ENCODE measurements at places on chromosomes 1 and 21.

DNA sequence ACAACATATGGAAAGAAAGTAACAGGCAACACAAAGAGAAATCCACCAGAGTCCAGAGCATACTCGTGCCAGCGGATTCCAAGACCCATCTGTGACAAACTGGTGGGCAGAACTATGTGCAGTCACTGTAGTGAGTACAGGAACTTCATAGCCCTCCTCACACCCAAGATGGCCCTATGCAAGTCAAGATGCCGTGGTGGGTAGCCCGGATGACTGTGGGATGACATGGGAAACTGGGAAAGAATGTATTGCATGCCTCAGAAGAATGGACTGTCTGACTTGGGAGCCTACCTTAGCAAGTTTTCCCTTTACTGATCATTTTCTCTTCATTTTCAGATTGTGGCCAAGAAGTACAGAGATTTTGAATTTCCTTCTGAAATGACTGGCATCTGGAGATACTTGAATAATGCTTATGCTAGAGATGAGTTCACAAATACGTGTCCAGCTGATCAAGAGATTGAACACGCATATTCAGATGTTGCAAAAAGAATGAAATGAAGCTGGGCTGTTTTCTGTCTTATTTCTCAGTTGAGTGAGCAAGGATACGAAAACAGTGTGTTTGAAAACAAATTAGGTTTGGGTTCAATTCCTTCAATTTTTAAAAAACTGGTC is 47.3 kb downstream of the CLIC6 start:
- DNase-seq, result no peak

DNA sequence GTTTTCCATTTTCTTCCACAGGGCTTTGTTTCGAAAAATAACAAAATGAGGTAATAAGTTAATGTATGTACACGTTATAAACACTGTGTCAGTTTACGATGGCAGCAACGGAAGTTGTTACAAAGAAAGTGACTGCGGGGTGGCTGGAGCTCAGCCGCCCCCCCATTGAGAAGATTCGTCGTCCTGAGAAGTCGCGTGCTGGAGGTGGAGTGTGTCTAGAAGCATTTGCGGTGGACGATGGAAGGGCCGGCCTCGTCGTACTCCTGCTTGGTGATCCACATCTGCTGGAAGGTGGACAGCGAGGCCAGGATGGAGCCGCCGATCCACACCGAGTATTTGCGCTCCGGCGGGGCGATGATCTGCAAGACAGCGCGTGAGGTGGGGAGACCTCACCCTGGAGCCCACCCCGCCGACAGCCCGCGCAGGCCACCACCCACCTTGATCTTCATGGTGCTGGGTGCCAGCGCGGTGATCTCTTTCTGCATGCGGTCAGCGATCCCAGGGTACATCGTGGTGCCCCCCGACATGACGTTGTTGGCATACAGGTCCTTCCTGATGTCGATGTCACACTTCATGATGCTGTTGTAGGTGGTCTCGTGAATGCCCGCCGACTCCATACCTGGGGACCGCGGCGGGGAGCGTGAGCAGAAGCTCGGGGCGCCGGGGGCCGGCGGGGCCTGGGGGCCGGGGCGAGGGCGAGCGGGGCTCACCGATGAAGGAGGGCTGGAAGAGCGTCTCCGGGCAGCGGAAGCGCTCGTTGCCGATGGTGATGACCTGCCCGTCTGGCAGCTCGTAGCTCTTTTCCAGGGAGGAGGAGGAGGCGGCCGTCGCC is 2.4 kb downstream of the ACTA1 start:
- DNase-seq, result peak; percentile 31

GRCh38 chr1:61427510-61427909 is 297.4 kb downstream of the TM2D1 start:
- DNase-seq, result no peak

DNA sequence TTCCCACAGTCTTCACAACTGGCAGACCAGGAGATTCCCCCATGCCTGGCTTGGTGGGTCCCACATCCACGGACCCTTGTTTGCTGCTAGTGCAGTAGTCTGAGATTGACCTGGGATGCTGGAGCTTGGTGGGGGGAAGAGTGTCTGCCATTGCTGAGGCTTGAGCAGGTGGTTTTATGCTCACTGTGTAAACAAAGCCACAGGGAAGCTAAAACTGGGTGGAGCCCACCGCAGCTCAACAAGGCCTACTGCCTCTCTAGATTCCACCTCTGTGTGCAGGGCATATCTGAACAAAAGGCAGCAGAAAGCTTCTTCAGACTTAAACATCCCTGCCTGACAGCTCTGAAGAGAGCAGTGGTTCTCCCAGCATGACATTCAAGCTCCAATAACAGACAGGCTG is 177.3 kb upstream of the ETV3 start:
- DNase-seq, result no peak

- no peak for DNase-seq
Measured at GRCh38 chr1:200336101-200336845, 73.6 kb downstream of the ZNF281 start.

GRCh38 chr1:27044613-27045151 is 32.0 kb upstream of the TENT5B start:
- peak; percentile 88 for DNase-seq

- DNase-seq, result peak; percentile 6
Measured at GRCh38 chr1:224922404-224923164, 6.9 kb upstream of the DNAH14 start.

GRCh38 chr21:34908419-34909055 is 140.6 kb downstream of the RUNX1 start:
- DNase-seq, result no peak

GRCh38 chr1:166270476-166271150 is 103.8 kb upstream of the FAM78B start:
- DNase-seq, result no peak

DNA sequence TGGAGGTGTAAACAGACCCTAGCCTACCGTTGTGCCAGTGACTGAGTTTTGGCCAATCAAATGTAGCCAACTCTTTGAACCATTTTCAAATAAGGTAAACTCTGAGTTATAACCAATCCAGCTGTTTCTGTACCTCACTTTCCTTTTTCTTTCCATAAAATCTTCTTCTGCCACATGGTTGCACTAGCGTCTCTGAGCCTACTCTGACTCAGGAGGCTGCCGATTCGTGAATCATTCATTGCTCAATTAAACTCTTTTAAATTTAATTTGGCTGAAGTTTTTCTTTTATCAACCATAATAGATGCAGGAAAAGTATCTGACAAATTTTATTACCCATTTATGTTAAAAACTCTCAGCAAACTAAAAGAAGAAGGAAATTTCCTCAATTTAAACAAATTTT is 111.5 kb upstream of the LYPLAL1 start:
- DNase-seq, result no peak

GRCh38 chr1:74811436-74812179 is 78.7 kb downstream of the TYW3 start:
- DNase-seq, result peak; percentile 4

- no peak for DNase-seq
Measured at GRCh38 chr1:180532854-180533253, 25.9 kb upstream of the OVAAL start.

- no peak for DNase-seq
Measured at GRCh38 chr1:92186081-92186480, 31.6 kb upstream of the C1orf146 start.

GRCh38 chr1:241716915-241717656 is 65.0 kb downstream of the WDR64 start:
- no peak for DNase-seq

GRCh38 chr1:25343872-25344271 is 5.7 kb downstream of the TMEM50A start:
- peak; percentile 2 for DNase-seq

- no peak for DNase-seq
Measured at GRCh38 chr21:44996983-44997936, 57.4 kb downstream of the SLX9 start.

DNA sequence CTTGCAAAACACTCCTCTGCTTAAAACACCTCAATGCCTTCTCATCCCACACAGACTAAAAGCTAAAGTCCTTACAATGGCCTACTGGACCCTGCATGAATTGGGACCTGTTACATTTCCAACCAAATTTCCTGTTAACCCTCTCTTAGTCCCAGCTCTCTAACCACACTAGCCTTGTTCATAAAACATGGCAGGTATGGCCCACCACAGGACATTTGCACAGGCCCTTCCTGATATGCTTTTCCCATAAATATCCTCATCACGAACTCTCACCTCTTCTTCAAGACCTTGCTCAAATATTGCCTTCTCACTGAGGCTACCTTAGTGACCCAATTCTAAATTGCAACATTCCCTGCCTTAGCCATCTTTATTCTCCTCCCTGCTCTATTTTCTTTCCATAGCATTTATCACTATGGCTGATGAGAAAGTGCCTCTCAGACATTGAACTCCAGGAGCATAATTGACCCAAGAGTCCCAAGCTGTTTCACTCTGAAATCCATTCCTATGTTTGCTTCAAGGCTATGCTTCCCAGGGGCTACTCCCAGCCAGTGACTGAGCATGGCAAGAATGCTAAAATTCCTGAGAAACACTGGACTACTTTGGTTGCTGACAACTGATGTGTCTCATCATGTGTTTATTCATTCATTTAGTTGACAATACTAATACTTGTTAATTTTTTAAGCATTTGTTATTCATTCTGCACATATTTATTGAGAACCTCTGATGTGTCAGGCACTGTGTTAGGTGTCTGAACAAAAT is 2.7 kb upstream of the PALMD start:
- no peak for DNase-seq

Data from B cell (primary cell).